ENCODE measurements at places on chromosomes 2 and 18.

GRCh38 chr2:68216454-68217310 is 35.6 kb downstream of the PPP3R1 start:
- DNase-seq = no peak

GRCh38 chr2:23510471-23510870 is 125.5 kb downstream of the KLHL29 start:
- DNase-seq = no peak

- DNase-seq = no peak
Observed at GRCh38 chr2:204982303-204982702, 437.0 kb downstream of the PARD3B start.

DNA sequence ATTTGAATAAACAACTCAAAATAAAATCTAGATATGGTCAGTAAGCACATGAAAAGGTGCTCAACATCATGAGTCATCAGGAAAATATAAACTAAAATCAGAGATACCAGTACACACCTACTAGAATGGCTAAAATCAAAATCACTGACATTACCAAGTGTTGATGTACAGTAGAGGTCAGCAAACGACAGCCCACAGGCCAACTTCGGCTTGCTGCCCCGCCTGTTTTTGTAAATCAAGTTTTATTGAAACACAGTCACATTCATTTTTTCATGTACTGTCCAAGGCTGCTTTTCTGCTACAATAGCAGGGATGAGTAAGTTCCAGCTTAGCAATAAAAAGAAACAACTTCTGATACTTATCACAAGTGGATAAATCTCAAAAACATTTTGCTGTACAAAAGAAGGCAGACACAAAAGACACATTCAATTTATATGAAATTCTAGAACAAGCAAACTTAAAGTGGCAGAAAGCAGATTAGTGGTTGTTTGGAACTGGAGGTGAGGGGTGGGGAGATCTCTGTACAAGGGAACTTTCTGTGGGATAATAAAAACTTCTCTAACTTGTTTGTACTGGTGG is 32.1 kb downstream of the TRAK2 start:
- DNase-seq = no peak

- DNase-seq = no peak
Observed at GRCh38 chr18:49685231-49685942, 123.5 kb downstream of the LIPG start.

GRCh38 chr2:240155048-240155744 is 14.7 kb upstream of the OTOS start:
- DNase-seq = peak; percentile 92

DNA sequence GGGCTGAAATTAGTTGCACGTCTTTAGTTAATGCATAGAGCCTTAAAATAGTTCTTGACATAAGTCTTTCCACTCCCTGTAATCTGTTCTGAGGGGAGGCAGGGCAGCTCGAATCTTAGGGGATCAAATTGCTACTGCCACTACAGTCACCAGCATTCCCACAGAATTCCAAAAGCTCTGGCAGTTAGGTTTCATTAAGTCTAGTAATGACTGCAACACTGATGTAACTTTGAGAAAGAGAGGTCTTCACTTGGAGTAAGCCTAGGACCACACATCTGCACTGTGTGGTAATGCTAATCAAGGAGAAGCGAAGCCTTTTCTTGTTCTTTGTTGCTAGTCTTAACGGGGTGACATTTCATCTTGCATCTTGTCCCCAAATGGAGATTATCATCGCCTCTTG is 19.3 kb upstream of the NCK2 start:
- no peak for DNase-seq

DNA sequence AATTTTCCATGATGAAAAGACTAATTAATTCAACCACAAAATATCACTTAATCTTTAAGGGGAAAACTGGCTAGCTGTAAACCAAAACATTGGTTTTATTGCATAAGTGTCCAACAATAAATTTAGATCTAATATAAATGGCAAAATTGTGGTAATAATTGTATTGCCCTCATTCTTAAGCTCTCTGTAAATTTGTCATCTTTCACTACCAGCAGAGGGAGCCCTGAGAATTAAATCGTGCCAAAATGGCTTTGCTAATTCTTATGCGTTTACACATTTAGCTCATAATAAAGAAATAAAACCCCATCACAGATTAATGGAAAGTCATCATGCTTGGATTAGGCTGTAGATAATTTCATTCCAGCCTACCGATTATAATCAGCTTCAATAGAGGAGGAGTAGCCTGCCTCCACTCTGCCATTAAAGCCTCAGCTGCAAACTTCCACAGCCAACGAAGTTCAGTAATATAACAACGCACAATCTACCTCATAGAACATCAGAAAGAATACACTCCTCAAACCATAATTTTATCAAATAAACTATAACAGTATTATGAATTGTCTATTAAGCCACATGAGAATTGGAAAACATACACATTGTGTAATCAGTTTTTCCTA is 70.0 kb upstream of the ATP5MC3 start:
- peak; percentile 55 for DNase-seq

GRCh38 chr2:9752441-9753275 is 90.6 kb upstream of the TAF1B start:
- DNase-seq = no peak

- DNase-seq = no peak
Observed at GRCh38 chr2:10402062-10402585, 46.0 kb downstream of the ODC1 start.

DNA sequence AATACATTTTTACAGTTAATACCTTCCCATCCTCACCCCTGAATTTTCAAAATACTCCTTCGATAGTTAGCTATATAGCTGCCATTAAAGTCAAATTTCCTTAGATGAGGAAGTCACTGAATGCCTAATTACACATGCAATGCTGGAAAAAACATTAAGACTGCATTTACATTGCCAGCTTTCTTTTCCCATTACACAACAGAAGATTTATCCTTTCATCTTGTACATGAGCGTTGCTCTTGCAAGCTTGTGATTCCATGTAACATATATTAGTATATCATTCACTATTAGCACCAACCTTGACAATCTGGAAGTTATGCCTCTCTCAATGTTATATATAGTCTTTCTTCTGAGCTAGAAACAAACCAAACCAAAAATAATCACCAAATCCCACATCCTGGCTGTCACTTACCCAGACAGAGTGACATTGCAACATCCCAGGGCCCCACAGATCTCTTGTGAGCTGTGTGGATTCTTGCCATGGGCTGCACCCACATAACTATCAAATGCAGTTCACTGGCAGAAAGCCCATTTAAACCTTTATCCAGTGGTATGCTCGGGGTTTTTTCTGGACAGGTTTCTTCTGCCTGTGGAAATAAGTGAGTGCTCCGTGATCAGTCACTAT is 79.2 kb upstream of the PAPOLG start:
- DNase-seq = peak; percentile 65

DNA sequence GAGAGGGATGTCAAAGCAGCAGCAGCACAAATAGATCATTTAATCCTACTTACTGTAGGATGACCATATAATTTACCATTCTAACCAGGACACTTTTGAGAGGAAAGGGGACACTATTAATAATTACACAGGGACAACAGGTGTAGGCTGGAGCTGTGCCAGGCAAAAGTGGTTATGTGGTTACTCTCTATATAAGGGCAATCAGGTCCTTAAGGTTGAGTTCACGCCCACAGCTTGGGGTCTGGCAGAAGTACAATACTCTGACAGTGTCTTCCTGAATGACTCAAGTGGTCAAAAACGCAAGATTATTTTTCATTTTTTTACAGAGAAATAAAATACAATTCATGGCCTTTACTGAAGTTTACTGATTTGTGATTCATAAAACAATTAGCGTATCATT is 2.8 kb downstream of the PREPL start:
- DNase-seq = peak; percentile 9

DNA sequence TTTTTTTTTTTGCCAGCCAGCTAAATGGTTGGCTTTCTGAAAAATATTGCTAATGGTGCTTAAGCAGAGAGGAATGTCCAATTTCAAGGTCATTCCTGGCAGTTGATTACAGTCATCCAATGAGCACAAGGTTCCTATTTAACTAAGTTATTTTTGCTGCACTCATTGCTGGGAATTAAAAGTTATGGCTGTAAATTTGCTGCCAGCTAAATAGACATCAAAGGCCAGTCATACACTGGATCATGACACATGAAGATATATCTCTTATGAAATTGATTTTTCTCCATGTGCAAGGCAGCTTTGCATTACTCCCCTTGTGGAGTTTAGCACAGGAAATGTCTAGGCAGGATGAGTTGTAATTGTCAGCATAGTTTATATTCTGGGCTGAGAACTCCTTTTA is 1898.4 kb upstream of the CELF4 start:
- no peak for DNase-seq

GRCh38 chr2:106764614-106765013 is 121.4 kb downstream of the ST6GAL2 start:
- no peak for DNase-seq
